IgD-negative memory B cell (primary cell): ENCODE measurements at places on chromosomes 7 and 10. TPM values are rescaled to one million over a fixed set of nuclear protein-coding genes. Genes with fewer than 3 reads are reported as not detected.

Gene DENND2A
- polyA plus RNA-seq, result not detected

Gene ZPBP
- not detected for polyA plus RNA-seq

Gene TMEM229A
- polyA plus RNA-seq, result not detected

Gene CFAP43
- not detected for polyA plus RNA-seq

Gene PAOX
- 55.4 TPM for polyA plus RNA-seq

Gene CTBP2
- polyA plus RNA-seq, result 0.50 TPM

Gene WDR86
- 0.54 TPM for polyA plus RNA-seq

Gene PRKCQ
- 1.7 TPM for polyA plus RNA-seq
